Stimulated activated CD4-positive, alpha-beta T cell treated with anti-CD3 and anti-CD28 coated beads, Interleukin-1b, Interleukin-23, amount 100 ng/mL, for 1 hour (primary cell): ENCODE measurements at places on chromosomes 7 and 10.

- no peak for DNase-seq
Measured at GRCh38 chr10:3081383-3081981, 14.1 kb downstream of the PFKP start.

DNA sequence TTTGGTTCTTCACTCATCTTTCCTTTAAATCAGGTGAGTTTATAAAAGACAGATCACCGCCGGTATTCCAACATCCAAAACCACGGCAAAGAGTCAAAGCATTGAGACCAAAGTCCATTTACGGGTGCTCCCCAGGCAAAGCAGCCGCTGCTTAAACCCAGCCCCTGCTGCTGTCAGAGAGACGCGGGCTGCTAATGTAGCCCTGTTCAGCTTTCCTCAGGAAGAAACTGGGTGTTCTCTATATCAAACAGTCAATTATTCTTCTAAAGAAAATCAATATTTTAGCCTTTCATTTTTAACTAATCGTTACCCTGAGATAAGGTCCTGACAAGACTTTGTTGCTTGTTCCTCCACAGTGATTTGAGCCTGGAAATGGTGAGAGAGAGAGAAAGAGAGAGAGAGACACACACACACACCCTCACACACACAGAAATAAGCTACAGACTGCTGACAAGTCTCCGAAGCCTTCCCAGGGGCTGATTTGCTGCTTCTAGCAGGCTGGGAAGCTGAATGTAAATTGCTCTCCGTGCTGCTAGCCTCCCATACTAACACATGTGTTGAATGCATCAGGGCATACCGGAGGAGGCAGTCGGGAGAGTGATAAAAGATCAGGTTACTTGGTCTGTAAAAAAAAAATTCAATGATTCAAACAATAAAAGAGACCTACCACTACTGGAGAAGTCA is 183.0 kb upstream of the ANK3 start:
- no peak for DNase-seq

DNA sequence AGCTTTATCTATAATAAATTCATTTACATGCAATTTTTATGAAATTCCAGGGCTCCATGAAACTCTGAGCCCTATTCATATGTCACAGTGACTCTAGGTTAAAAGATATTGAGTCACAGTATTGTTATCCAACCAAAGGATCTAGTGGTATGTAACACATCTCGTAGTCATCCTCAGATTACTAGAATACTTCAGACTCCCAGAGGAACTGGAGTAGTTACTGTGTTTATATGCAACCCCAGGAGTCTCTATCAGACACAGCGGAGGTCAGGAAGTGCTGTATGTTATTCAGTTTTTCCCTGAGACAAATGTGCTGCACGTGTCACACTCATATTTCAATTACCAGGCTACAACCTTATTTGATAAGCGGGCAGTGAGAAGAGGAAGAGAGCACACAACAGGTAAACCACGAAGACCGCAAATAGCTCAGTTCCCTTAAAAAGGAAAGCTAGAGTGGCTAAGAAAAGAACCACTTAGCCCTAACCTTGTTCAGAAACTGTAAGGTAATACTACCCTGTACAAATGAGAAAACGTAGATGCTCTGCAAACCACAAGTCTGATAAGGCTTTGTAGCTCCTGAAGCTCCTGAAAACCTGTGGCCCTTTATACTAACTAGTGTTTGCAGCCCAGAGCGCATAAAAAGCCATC is 114.0 kb upstream of the CNTNAP2 start:
- no peak for DNase-seq

DNA sequence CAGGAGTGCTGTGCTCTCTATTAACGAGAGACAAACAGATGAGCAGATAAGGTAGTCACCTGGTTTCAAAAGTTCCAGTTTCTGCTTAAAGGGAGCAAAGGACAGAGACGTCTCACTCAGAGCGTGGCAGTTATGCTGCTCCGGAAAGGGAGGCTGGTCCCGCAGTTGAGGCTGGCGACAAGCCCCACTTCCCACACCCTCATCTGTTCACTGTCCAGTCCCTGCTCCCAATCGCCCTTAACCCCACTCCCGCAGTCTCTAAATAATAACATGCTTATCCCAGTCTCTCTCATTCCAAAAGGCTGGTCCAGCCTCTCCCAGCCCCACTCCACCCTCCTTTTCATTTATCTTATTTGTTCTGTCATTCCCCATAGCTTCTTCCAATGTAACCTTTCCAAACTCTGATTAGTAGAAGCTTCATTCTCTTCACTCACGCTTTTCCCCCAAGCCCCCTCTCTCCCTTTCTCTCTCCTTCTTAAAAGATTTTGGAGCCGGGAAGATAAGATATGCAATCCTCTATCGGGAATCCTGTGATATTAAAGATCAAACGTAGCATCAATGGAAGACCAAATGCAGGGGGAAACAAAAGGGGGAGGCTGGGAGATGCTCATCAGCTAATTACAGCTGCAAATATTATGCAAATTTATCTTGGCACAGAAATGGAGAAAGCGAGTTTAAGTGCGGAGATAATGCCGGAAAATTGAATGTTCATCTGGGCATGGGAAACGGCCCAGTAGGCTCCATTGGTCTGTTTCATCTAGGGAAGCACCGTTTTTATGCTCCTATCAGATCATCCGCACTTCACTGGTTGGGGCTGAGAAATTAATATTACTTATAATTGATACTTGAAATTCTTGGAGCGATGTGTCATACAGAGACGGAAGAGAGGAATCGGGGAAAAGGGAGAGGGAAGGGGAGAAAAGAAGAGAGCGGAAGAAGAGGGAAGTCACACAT is 16.3 kb upstream of the GATA3 start:
- DNase-seq: no peak

DNA sequence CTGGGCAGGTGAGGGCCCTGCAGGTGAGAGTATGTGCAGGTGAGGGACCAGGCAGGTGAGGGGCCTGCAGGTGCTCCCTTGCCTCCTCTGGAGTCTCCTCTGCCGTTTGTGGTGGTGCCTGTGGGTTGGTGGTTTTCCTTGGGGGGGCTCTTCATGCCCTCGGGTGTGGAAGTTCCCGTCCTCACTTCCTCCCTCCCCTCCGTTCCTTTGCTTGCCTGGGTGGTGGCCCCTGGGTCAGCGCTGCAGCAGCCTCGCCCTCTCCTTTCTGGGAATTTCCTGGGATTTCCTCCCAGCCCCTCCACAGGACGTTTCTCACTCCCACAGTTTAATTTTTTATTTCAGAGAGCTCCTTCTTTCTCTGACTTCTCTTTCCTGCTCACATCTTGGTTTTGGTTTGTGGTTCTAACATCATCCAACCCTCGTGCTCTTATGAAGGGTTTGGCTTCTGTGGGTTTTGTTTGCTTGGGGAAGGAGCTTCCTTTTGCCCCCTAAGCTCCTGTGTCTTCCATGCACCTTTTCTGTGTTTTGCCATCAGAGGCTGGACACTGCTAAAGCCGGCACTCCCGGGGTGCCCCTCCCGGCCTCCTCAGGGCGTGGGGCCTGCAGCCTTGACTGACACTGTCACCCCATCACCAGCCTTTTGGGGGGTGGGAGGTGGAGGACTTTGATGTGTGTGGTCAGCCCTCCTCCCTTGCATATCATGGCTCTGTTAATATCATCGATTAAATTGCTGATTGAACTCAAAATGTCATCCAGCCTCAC is 29.2 kb upstream of the ADGRA1 start:
- no peak for DNase-seq

DNA sequence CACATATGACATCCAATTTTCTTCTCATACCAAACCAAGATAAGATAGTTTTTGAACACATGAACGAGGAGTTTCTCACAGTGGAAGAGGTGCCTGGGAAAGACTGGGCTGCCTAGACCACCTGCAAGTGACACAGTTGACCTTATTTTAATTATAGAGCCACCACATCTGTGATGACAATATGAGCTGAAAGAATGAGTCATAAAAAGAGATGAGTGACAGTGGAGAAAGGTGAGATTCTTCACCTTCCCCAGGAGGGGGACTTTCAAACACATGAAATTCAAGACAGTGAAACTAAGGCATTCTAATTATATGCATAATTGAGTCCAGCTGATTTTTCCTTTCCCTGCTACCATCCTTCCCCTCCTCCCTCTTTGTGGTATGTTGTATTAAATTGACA is 475.5 kb downstream of the NXPH1 start:
- no peak for DNase-seq

DNA sequence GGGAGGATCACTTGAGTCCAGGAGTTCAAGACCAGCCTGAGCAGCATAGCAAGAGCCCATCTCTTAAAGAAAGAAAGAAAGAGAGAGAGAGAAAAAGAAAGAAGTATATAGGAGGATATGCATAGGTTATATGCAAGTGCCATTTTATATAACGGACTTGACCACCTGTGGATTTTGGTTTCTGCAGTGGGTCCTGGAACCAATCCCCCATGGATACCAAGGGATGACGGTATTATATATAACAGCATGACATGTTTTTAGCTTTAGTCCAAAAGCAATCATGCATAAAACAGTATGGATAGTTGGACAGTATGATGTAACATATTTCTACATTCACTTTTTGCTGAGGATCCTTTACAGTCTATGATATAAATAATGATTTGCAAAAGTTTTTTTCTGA is 45.3 kb downstream of the DLD start:
- no peak for DNase-seq

- DNase-seq: peak; percentile 35
Measured at GRCh38 chr10:44857363-44858016, 53.6 kb upstream of the TMEM72 start.

DNA sequence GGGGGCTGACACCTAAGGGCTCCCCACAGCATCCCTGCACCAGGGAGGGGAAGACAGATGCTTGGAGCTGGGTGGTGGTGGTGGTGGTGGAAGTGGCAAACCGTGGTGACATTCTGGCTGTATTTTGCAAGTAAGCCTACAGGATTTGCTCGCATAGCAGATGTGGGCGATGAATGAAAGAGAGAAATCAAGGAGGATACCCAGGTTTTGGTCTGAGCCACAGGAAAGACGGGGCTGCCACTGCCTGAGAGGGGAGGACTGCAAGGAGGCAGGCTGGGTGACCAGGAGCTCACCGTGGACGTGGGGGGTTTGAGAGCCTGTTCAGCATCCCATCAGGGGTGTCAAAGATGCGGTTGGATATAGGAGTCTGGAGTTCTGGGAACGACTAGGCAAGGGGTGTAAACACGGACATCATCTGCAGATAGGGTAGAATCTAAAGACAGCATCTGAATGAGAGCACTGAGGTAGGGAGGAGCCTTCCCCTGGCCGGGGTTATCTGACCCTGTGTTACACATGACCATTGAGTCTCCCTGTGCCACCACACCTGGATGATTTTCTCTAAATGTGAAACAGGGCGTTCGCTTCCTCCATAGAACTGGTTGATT is 49.7 kb downstream of the TSPAN15 start:
- no peak for DNase-seq

DNA sequence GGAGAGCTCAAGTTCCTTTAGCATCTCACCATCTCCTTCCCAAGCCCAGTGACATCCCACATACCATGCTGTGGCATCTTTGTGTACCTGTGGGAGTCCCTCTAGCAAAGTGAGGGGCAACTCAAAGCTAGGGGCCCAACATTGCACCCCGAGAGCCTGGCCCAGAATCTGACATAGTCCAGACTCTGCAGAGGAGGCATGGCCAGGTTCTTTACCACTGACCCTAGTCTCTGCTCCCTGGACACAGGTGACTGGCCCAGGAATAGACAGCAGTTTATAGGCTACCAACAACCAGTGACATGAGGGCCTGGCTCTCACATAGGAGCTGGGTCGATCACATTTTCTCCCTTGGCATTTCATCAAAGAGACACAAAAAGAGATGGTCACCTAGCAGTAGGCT is 444.0 kb upstream of the ZMIZ1 start:
- DNase-seq: no peak

- DNase-seq: no peak
Measured at GRCh38 chr10:124129471-124129870, 36.1 kb upstream of the CHST15 start.

DNA sequence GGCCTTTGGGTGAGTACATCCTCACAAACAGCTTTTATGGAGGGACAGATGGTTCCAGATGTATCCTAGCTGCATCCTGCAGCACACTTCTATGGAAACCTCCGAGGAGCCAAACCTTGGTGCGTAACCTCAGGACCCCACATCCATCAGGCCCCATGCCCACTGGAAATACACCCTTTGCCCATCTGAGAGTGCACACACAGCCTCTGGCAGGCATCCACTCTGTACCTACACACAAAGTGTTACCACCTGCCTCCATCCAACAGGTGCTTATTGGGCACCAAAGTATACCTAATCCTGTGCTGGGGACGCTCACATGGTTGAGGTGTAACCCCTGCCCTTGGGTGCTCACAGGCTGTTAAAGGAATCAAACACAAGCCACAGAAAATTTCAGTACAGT is 117.9 kb downstream of the ADCY1 start:
- DNase-seq: no peak

- no peak for DNase-seq
Measured at GRCh38 chr7:13062631-13063030, 375.2 kb downstream of the ARL4A start.

DNA sequence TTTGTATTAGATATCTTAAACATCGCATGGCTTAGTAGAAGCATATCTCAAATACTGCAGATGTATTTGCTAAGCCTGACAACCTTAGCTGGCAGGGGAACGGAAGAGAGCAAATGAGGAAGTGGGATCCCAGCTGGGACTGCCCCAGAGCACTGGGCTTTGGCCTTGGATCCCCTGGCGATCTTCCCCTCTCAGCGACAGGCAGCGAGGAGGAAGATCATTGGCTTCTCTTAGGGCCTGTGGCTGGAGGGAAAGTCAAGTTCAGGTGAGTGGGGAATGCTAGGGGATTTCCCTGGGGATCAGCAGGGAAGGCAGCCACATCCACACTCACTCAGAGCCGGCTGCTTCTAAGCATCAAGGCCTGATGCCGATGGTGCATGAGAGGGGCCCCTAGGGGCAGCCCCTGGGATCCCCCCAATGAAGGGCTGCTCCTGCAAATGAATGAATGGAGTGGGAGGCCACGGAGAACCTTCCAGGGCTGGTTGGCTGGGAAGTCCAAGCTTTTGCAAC is 42.0 kb downstream of the LYZL2 start:
- DNase-seq: no peak

GRCh38 chr10:50807851-50808776 is 68.4 kb downstream of the ASAH2B start:
- DNase-seq: no peak

DNA sequence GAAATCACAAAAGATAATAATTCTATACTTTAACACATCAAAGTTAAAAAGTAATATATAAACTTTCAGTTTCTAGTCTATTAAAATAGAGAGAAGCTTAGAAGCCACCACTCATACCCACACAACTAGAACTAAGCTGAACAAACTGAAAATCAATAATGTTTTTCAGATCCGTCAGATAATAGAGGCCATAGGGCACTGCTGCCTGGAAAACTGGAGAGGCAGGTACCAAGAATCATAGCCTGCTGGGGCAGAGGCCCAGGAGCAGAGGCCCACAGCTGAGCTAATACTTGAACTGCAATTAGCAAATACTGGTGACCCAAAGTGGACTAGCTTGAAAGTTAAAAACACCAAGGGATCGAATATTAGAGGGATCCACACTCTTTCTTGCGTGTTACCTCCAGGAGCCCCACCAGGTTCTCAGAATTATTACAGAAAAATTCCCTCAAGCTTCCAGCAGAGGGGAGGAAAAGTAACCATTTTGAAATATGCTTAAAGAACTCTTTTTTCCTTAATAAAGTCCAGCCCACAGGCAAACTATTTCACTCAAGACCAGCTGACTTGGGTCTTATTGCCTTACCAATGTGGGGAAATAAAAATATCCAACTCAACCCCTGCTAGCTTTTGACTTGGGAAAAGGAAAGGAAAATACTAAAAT is 774.1 kb upstream of the IGFBP3 start:
- DNase-seq: no peak
